ENCODE measurements at places on chromosomes 3 and 15.

- DNase-seq = no peak
Measured at GRCh38 chr3:189324538-189325138, 152.9 kb downstream of the TPRG1 start.

DNA sequence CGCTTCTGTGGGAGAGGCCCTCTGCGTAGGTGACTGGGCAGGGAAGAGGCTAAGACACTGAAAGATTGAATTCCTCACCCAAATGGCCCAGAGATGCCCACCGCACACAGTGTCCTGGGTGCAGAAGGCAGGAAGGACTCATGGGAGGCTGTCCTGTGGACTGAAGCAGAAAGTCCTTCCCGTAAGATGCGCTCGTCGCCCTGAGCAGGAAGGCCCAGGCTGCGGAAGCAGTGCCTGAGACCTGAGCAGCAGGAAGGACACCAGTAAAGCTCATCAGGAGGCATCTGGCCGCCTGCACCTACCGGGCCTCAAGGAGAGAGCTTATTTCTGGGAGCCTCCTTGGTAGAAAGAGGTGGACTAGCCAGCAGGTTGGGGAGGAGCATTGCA lies 3.3 kb downstream of the PAK6 start:
- DNase-seq = no peak

DNA sequence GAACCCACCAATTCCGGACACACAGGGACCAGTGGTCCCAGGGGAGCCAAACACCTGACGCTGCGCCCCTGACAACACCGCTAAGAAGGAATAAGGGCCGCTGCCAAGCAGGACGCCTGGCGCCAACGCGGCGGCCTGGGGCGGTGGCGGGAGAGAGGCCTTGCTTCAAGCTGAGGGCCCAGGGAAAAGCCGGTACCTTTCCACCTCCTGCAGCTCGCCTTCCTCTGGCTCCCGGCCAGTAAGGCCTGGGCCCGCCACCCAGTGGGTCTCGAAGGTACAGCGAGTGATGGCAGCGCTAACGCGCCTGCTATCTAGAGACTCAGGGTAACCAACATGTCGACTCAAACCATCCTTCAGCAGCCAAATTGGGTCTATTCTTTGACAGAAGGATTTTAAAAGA lies 1074.1 kb downstream of the SI start:
- no peak for DNase-seq

DNA sequence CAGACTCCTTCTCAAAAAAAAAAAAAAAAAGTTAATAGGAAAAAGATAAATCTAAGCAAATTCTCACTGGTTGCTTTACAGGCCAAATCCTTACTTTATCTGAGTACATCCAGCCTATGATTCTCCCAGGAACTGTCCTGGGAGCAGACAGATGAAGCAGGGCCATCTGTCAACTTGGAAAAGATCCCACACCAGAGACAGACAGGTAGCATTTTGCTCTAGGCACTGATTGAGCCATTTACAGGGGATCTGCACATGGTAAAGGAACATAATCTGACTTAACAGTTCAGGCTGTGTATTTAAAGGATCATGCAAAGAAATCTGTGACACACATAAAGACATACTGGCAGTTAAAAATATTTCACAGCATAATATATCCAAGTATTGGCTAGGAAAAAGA lies 1006.5 kb downstream of the TBL1XR1 start:
- no peak for DNase-seq

DNA sequence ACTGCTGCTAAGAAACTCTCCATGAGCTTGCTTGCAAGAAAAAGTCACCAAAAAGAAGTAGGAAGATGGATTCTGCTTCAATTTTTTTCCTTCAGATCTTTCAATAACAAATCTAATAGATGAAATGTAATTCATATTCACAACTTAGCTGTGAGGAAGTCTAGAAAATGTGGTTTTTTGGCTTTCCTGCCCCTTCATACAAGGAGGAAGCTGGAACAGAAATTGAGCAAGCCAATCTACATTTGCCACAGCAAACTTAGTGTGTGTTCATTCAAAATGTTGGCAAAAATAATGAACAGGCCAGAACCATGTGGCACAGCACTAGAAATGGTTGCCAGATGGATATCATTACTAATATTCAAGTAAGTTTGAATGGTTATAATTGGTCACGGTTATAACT lies 93.2 kb upstream of the NEDD4 start:
- DNase-seq = no peak

GRCh38 chr3:160841455-160841854 lies 85.4 kb downstream of the PPM1L start:
- DNase-seq = no peak

DNA sequence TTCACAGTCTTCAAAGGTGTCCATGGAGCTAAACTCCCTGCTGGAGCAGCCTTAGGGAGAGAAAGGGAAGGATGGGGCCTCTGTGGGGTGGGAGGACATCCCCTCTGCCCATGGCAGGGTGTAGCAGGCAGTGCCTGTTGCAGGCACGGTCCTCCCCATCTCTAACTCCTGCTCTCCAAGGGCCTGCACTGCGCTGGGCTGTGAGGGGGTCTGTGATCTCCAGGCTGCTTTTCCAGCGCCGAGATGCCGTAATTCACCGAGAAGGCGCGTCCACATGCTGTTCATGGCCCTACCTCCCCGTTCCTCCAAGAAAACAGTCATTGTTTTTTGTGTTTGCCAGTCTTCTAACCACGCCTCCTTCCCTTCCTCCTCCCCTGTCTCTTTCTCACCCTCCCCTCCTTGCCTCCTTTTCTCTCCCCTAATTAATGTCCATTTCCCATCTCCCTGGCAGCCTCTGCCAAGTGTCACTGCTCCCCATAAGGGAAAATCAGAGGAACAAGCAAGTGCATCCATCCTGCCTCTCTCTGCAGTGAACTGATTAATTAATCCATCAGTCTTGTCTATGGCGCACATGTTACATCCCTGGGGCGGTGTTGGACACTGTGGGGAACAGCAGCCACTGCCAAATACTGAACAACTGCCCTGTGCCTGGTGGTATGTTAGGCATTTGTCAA lies 17.7 kb upstream of the LAMP3 start:
- no peak for DNase-seq

DNA sequence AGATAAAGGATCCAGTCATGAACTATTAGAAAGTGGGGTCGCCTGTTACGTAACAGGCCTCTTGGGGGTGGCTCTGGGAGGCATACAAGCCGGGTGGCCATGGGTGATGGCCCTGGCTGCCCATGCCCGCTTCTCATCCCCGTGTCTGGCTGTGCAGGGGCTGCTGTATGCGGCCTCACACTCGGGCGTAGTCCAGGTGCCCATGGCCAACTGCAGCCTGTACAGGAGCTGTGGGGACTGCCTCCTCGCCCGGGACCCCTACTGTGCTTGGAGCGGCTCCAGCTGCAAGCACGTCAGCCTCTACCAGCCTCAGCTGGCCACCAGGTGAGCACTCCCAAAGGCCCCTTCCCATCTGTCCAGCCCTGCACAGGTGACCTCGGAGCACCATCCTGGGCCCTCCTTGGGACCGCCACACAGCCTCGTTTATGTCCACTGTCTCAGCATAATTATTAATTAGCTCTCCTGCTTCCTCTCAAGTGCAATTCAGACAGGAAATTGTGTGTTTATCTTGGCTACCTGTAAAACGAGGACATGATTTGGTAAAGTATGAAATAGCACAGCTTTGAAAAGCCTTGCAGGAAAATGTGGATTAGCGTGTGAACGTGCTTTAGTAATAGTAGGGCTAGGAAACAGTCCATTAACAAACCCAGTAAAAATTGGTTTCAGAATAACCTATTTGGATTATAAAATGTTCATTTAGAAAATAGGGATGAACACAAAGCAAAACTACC lies 8.1 kb downstream of the CIB1 start:
- DNase-seq = no peak

DNA sequence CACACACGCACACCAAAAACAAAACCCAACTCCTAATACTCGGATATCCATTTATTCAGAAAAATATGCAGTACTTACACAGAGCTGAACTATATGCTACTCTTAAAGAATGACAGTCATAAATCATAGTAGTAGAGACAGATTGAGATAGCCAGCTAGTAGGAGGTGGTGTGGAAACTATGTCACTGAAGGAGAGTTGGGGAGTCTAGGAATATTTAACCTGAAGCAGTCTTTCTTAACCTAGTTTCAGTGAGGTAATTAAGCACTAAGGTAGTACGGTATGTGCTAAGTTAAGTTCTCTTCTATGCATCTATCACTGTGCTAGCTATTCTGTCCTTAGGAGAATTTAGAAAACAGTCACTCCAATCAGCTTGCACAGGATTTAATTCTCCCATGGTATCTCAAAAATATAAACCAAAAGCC lies 54.2 kb downstream of the ANKRD28 start:
- no peak for DNase-seq

GRCh38 chr3:164897342-164897741 lies 181.0 kb downstream of the SI start:
- no peak for DNase-seq

GRCh38 chr3:39315420-39315819 lies 14.1 kb upstream of the CCR8 start:
- no peak for DNase-seq

- no peak for DNase-seq
Measured at GRCh38 chr15:90986790-90987507, 7.4 kb downstream of the PRC1 start.

- no peak for DNase-seq
Measured at GRCh38 chr3:167716920-167717319, 17.8 kb downstream of the PDCD10 start.

- DNase-seq = no peak
Measured at GRCh38 chr15:77517579-77517978, 96.9 kb downstream of the HMG20A start.

DNA sequence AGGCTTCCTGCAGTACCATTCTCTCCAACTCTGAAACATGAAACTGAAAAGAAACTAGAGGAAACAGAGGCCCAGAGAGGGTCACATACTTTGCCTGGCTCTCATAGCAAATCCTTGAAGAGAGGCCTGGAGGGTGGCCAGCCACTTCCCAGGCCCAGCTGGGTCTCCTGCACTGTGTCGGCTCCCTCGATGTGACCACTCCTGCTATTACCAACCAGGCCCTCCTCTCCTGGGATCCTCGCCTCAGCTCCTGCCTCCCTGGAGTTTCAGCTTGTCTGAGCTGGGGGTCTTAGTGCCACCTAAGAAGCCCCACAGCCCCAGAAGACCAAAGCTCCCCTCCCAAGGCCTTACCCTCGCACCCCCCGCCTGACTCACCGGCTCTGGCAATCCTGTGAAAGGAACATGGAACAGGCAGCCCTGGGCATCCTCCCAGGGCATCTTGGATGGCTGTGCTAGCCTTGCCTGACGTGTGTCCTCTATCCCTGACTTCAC lies 4.6 kb downstream of the LOXL1 start:
- no peak for DNase-seq

GRCh38 chr15:31238906-31239305 lies 87.7 kb upstream of the KLF13 start:
- no peak for DNase-seq

DNA sequence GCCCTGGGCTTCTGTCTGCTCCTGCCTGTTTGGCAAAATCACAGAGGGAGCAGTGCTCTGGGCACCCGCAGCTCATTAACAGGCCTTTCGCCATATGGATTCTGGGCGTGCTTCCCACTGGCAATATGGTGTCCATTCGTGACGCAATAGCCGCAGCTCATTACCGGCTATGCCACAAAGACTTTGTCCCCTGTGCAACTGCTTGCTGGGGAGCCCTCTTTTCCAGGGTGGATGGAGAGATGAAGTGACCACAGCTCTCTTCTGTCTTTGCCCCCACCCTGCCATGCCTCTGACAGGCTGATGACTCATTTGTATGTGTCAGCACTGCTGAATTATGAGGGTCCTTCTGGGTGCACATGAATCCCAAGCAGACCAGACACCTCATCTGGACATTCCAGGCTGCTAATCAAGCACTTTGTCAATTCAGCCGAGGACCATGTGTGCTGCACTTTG lies 214.3 kb upstream of the FEZF2 start:
- peak; percentile 92 for DNase-seq

DNA sequence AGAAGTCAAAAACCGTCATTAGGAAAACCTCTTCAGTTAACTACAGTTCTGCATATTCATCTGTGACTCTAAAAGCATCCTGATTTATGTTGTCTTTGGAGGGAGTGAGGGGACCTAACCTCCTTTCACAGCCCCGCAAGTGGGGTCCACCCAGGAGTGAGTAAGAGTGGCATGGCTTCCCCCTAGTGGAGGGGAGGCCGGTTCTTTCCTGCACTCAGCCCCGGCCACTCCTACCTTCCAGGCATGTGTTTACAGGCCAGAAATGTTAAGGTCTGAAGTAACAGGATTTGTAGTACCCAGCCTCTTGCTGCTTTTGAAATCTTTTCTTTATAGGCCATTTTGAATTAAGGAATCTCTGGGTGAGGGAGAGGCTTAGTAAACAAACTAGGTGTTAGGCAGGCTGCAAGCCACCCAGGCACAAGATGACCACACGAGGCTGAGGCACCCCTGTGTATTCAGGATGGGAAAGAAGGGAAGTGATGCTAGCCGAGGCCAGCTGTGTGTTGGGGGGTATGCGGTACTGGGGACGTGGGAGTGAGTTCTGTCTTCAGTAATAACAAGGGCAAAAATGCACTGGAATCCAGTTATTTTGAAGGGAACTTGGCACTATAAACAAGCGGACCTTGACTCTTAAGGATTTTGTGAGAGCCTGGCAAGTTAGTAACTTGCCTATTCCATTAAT lies 50.5 kb downstream of the CTDSPL start:
- DNase-seq = no peak

DNA sequence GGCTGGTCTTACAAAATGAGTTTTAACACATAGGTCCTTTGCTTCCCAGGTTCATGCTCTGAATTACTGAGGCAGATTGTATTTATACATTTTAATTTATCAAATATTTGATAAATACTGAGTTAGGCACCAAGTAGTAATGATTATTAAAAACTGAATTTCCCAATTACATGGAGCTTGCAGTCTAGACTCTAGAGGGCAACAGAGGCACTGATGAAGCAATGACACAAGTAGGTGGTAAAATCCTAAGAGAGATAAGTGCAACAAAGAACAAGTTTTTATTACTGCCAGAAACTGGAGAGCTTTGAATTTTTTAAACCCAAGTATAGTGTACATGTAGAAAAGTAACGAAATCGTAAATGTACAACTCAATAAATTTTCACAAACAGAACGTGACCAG lies 406.2 kb upstream of the RARB start:
- no peak for DNase-seq

DNA sequence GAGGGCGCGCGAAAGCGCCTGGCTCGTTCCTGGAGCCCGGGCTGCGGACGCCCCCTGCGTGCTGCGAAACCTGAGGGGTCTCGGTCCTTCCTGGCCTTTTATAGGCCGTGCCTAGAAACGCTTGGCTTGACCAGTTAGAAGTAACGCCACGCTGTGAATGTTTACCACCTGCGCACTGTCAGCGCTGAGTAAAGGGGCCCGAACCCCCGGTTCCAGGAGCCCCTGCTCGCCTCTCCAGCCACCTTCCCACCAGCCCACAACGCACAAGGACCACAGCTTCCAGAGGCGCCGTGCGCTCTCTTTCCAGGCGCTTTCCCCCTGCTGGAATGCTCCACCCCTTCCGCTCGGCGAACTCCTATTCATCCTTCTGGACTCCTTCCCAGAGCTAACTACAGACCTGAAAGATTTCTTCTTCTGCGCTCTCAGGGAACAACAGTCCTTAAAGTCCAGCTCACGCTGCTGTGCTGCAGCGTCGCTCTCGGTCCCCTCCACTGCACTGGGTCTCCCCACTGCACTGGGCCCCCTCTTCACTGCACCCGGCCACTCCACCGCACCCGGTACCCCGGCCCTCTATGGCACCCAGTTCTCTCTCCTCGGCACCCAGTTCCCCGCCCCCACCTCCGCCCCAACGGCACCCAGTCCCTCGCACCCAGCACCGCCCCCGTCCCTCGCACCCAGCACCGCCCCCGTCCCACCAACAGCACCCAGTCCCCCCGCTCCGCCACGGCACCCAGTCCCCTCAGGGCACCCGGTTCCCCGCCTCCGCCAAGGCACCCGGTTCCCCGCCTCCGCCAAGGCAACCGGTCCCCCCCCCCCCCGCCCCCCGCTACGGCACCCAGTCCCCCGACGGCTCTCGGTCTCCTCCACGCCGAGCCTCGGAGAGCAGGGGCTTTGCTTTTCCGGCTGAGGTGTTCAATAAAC lies 69.8 kb downstream of the SQOR start:
- DNase-seq = no peak
